ENCODE measurements at places on chromosomes 4 and X.
A peak's percentile ranks its signal among the peaks of the same experiment; 100 is the strongest.

GRCh38 chrX:150370589-150371312 lies 7.6 kb downstream of the MAMLD1 start:
- DNase-seq: no peak

DNA sequence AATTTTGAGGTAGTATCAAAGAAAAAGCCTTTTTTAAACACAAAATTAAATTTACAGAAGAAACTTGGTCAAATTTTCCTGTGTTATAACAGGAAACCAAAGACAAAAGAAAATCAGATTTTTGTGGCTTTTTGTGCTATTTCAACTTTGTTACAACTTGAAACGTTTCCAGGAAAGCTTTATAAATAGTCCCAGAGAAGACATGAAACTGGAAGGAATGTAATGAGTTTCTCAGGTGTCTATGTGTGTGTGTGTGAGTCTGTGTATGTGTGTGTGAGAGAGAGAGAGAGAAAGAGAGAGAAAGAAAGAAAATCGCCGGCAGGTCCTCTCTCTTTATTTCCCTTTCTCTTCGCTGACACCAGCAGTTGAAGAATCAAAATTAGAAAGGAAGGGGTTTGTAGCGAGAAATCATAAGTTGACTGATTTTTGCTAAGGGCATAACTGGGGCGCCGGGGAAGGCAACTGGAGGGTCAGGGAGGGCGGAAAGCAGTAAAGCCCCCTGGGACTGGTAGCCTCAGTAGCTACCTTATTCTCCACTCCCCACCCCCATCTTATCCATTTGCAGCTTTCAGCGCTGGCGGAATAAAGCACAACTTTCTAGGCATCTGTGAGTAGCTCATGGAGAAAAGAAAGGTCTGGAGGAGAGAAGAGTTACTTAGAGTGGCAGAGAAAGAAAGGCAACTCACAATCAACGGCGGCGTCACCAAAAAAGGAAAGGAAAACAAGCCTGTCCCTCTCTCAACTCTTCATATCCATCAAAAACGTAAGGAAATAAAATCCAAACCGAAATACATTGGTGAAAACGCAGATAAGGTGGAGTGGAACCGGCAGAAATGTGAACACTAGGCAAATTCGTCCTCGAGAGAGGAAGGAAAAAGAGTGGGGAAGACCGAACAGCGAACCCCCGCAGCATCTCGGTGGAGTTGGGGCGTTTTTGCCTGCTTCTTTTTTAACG lies 1.3 kb downstream of the TMEM47 start:
- peak; percentile 11 for DNase-seq

- DNase-seq: peak; percentile 59
These were observed 163.6 kb downstream of the FBXO8 start for GRCh38 chr4:174119830-174120229.

GRCh38 chr4:158949099-158949498 lies 153.8 kb upstream of the RAPGEF2 start:
- DNase-seq: no peak

- DNase-seq: no peak
These were observed 171.4 kb downstream of the ARHGEF9 start for GRCh38 chrX:63613531-63614028.

- no peak for DNase-seq
These were observed 102.7 kb downstream of the MGST2 start for GRCh38 chr4:139768366-139768765.

- DNase-seq: peak; percentile 53
These were observed 138.0 kb downstream of the RBMX2 start for GRCh38 chrX:130539721-130540321.

DNA sequence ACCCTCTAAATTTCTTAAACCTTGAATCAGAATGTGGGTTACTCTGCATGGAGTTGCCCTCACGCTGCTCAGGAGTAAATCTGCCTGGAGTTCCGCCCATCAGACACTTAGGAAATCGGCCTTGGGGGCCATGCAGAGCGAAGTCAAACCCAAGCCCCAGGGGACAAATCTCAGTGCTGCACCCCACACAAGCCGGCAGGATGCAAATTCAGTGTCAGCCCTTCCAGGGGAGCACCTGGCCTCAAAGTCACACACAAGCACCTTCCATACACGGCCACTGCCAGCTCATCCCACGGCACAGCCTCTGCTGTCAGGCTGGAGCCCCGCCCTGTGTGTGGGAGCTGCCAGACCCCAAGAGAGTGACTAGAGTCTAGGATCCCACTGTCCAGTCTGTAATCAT lies 27.4 kb downstream of the RNF212 start:
- no peak for DNase-seq

DNA sequence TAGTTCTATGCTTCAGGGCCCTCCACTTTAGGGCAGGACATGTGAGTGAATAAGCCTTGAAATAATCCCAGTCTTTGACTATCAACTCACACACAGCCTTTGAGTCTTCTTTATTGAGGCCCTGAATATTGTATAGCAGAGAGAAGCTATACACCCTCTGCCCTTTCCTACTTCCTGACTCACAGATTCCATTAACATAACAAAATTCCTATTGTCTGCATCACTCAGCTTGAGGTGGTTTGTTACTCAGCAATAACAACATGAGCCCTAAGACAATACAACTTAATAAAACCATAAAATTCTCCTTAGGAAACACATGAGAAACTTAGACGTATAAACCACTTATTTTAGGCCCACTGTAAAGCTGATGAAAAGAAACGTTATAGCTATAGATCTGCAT lies 680.3 kb upstream of the DIAPH2 start:
- DNase-seq: no peak

DNA sequence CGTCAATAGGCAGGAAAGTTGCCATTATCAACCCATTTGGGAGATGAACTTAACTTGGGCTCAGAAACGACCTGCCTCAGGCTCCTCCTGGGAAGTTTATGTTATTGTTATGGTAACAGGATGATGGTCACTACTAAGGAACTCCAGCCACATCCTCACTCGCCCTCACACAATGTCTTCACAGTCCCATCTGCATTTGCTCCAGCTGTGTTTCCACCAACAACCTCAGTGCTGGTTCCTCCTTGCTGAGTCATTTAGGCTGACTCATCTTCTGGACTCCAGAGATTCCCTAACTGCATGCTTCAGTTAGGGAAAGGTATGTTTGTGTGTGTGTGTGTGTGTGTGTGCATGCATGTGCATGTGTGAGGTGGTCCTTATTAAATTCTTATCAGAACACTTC lies 293.4 kb upstream of the BOD1L1 start:
- no peak for DNase-seq

DNA sequence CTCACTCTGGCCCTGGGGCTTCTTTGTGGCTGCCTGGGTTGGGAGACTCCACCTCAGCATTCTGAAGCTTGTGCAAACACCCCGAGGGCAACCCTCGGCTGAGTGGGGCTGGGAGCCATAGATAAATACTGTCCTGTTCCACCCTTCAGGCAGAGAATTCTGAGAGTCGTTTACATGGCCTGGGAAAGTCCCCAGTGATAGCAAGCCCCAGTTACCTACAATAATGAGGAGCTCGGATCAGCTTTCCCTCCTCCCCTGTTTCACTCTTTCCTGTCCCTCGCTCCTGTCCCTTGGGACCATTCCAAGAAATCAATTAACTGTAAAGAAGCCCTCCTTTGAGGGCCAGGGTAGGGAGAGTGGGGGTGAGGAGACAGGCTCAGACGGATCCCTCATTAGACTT lies 31.6 kb upstream of the DDX3X start:
- peak; percentile 74 for DNase-seq

GRCh38 chr4:48766131-48766792 lies 13.8 kb downstream of the FRYL start:
- no peak for DNase-seq

DNA sequence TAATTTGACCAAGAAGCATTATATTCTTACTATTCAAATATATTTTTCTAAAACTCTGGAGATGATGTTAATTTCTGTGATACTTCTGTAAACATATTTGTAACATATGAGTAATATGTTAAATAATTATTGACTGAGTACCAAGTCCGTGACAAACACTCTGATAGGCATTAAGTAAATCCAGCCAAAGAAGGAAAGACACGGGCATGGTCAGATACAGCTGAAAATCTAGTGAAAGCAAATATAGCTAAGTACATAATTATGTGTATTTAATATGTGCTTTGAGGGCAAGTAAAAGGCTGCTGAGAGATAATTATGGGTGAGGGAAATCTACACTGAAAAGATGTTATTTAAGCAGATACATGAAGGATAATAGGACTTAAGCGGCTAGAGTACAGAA lies 1263.6 kb upstream of the ADGRL3 start:
- DNase-seq: peak; percentile 92

GRCh38 chr4:85734424-85734831 lies 259.5 kb downstream of the ARHGAP24 start:
- peak; percentile 2 for DNase-seq

GRCh38 chr4:38313175-38313574 lies 350.8 kb upstream of the KLF3 start:
- DNase-seq: peak; percentile 85

GRCh38 chrX:47311932-47312774 lies 58.2 kb upstream of the ZNF157 start:
- DNase-seq: peak; percentile 3

- DNase-seq: peak; percentile 85
These were observed 6.5 kb upstream of the GJB1 start for GRCh38 chrX:71216485-71216884.

GRCh38 chr4:125952631-125953030 lies 637.9 kb downstream of the FAT4 start:
- DNase-seq: no peak
